GM23248 (cell line): ENCODE measurements at places on chromosomes 13 and 19.

- DNase-seq = peak; percentile 32
These were observed 73.4 kb upstream of the FLT1 start for GRCh38 chr13:28568286-28568685.

DNA sequence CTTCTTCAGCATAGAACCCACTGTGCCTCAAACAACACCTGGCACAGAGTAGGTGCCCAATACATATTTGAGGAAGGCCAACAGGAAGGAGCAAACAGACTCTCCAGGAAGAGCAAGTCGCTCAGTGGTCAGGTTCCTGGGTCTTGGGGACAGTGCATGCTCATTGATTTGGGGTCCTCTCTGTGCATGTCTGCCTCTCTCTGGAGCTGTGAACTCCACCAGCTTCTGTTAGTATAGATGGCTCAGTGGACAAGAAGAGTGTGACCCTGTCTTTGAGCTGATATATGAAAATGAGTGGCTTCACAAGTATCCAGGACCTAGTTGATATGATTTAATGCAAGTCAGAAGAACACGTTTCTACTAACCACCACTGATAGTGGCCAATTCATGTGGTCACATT, 98.7 kb downstream of the KCTD15 start:
- no peak for DNase-seq

DNA sequence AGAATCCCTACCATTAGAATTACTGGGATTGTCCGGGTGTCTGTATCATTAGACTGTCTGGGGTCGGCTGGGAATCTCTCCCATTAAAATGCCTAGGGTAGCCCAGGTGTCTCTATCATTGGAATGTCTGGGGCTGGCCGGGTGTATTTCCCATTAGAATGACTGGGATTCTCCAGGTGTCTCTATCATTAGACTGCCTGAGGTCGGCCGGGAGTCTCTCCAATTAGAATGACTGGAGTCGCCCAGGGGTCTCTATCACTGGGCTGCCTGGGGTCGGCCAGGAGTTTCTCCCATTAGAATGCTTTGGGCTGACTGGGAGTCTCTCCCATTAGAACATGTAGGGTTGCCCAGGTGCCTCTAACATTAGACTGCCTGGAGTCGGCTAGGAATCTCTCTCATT, 1560.7 kb downstream of the UQCRFS1 start:
- no peak for DNase-seq

DNA sequence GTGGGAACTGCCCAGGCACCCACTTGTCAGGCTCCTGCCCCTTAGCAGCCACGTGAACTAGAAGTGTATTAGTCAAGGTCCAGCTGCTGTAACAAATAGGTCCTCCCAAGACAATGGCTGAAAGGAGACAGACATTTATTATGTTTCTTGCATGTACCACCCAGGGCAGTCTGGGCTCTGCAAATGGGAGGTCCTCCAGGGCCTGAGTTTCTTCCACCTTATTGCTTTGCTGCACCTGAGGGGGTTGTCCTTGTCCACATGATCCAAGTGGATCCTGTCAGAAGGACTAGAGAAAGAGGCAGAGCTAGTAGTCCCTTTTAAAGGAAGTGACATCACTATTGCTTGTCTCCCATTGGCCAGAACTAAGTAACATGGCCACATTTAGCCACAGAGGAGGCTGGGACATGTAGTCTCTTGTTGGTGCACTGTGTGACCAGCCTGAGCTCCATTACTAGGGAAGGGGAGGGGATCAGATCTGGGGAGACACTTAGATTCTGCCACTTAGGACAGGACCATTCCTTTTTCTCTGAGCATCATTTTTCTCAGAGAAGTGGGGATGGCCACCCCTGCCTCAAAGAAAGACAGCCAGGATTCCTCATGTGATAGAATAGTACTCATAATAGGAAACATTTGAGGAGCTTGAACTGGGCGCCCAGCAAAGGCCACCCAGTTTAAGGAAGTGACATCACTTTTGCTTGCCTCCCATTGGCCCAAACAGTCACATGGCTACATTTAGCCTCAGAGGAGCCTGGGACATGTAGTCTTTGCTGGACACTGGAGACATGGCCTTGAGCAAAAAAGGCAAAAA, 15.1 kb downstream of the CC2D1A start:
- peak; percentile 73 for DNase-seq

GRCh38 chr13:84741253-84741652, 859.0 kb upstream of the SLITRK1 start:
- no peak for DNase-seq

- peak; percentile 50 for DNase-seq
These were observed 71.3 kb downstream of the LHFPL6 start for GRCh38 chr13:39531646-39532045.

DNA sequence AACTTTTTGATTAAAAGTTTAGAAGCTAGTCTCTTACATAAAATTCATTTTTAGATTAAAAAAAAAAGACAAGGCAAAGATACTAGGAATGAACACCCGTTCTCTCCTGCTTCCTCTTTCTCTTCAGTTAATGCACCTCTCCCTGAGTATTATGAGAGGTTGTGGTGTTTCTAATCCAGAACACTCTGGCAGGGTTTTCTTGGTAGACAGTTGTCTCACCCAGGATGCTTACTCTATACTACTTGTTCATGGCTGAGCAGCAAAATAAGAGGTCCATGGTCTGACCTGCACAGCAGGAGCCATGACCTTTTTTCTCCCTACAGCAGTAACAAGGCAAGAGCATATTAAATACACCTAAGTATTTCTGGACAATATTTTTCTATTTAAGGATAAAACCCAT, 62.0 kb downstream of the MICU2 start:
- no peak for DNase-seq

DNA sequence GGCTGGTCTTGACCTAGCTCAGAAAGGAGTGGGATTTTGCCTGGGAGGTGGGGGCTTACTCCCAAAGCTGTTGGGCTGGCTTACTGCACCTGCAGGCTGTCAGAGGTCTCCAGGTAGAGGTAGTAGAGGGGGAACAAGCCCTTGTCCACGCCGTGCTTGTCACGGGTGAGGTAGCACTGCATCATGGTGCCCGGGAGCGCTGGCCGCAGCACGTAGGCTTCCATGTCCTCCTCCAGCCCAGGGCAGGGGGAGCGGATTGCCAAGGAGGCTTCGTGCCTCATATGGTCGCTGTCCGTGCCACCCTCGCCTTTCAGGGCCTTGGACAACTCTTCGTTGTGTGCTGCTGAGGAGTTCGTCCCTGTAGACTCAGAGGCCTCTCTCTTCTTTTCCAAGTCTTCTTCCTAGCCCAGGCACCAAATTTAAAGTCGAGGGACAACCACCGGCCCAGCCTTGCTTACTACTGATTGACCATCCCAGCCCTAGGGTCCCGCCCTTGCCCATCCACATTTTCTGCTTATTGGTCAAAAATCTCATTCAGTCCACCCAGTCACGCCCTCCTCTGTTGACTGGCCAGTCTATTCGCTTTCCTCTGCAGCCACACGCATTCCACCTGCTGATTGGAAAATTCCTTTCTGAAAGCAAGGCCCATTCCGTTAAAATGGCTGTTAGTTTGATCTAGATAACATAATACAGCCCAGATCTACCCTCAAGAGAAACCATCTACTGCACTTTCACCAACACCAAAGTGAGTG, 10.5 kb downstream of the TULP2 start:
- DNase-seq = no peak

GRCh38 chr13:24675806-24676570, 4.2 kb upstream of the ATP12A start:
- no peak for DNase-seq

GRCh38 chr13:21086929-21087328, 25.5 kb upstream of the LATS2 start:
- no peak for DNase-seq

DNA sequence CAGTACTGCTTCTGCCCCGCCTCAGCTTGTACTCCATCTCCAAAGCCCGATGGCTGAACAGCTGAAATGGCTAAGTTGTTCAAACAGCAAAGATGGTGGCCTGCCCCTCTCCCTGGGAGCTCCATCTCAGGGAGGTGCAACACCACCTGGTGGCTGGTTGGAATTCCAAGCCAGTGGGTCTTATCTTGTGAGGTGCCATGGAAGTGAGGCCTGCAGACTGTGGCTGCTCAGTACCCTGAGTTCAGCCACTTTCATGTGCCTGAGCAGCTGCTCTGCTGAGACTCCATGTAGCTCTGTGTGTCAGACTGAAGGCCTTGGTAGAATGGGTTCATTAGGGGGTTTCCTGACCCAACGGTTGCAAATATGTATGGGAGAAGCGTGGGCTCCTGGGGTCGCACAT, 67.3 kb upstream of the SPRY2 start:
- DNase-seq = no peak

- peak; percentile 86 for DNase-seq
These were observed 28.5 kb downstream of the VAV1 start for GRCh38 chr19:6800991-6801484.

GRCh38 chr19:39677961-39678889, 22.5 kb downstream of the LGALS16 start:
- DNase-seq = no peak

GRCh38 chr19:1116726-1117581, 13.2 kb downstream of the GPX4 start:
- no peak for DNase-seq

DNA sequence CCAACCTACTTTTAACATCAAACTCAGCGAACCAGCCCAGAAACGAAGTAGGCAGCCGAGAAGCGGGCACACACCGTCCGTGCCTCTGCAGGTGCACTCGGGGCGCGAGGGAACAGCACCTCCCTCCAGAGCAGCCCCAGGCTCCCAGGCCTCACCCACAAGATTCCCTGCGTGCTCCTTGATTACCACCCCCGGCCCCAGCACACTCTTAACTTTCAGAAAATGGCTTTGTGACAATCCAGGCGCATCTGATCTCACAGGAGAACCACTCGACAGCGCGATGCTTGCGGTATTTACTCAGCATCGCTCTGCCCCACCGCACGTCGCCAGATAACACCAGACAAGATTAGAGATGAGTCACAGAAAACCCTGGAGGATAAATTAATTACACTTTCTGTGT, 134.9 kb upstream of the SPACA7 start:
- no peak for DNase-seq

DNA sequence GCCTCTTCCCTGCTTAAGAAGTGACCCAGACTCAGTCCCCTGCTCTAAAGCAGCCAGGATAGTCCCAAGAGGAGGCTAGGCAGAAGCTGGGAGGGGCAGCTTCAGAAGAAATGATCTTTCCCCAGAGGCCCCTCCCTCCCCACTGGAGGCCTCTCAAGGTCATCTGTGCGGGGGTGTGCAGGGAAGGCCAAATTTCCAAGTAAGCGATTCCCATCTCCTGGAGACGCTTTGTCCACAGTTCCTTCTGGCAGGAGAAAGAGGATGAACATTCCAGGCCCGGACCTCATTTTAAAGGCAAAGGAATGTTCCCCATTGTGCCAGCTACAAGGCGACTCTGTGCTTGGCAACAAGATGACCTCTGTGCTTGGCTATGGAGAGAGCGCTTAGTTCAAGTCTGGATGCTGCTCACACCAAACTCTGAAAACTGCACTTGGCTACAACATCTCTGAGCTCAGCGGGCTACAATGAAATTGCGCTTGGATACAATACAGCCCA, 23.5 kb downstream of the COL5A3 start:
- DNase-seq = peak; percentile 81

DNA sequence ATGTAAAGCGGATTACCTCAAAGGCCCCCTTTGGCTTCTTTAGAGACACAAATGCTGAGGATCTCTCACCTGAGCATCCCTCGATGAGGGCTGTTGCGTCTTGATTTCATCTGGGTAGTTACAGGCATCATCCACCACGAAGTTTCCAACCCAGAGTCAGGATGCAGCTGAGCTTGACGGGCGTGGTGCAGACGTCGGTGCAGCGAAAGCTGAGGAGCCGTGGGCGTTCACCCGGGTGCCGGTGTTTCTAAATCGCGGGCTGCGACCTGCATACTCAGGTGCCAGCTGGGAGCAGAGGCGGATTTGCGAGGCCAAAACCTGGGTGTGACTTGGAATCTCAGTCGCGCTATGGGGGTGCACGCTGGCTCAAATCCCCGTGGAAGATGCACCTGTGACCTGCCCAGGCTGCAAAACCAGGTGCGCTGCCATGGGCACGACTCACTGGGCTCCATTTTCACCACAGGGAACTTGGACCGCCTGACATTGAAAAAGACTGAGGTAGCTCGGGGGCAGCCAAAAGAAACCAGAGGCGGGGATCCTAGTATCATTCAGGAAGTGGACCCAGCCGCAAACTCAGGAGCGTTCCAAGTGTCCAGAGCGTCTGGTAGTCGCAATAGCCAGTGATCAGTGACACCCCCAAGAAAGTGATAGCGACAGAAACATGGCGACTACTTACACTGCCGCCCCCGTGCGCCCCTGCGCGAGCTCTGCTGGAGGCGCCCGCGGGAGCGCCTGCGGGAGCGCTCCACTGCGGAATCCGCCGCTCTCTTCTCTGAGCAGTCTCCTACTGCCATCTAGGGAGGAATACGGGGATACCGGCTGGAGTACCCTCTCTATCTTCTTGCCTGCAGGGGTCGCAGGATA, 36.4 kb upstream of the IGFL4 start:
- peak; percentile 90 for DNase-seq

DNA sequence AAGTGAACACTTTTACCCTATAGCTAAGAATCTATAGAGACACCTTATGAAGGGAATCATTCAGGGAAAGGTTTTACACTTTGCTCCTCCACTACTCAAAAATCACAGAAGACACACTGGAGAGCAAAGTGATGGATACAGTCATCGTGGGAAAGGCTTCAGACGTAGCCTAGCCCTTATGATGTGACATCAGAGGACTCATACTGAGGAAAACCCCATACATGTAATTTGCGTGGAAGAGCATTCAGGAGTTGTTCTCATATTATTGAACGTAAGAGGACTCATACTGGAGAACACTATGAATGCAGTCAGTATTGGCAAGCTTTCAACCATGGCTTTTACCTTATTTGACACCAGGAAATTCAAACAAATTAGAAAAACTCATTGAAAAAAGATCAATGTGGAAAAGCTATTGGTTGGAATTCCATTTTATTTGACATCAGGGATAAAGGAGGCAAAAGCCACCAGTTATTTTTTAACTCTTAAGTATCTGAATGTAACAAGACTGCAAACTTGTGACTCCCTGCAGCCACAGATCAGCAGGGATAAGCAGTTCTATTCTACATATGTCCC, 16.1 kb upstream of the ZNF274 start:
- peak; percentile 9 for DNase-seq

DNA sequence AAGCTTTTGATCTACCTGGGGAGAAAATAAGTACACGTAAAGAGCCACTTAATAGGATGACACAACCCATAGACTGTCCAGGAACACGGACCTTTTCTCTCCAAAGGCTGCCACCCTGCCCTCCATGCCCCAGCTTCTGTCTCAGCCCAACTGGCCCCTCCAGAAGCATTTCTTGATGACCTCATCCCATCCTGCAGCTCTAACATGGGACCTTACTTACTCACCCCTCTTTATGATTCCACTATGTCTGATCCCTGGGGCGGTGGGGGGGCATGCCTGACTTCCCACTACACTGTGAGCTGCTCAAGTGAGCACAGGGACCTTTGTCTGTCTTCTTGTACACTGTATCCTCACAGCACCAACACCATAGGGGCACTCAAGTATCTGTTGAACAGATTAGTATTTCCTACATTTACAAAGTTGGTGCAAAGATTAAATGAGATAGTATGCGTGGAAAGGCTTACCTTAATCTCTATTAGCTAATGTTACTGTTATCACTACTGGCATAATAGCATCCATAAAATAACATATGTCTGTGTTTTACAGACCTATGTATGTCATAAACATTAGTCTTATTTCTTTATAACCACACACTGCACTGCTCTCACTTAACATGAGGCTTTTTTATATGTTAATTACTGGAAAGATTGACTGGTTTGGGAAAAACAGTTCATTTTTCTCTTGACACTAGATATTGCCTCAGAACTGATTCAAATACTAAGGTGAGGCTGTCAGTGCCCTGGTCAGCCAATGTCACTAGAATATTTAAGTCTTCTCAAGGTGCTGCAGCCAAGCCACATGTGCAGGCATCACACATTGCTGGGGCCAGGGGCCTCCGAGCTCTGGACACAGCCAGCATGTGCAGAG, 100.9 kb downstream of the FOXO1 start:
- peak; percentile 7 for DNase-seq
